GM04503 (cell line): ENCODE measurements at places on chromosomes 12 and 14.

DNA sequence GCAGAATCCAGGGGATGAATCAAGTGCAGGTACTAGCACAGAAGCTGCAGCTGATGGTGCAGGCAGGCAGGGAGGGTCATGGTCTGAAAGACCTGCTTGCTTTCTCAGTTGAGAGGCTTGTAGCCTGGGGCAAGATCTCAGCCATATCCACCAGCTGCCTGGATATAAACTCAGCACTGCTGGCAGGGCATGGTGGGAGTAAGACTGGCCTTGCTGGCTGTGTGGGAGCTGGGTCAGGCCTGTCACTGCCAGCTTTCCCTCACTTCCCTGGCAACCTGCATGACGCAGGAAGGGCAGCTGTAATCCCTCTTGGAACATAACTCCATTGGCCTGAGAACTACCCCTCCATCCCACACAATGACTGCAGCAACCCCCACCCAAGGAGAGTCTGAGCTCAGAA, 230.1 kb downstream of the ANO6 start:
- no peak for DNase-seq

DNA sequence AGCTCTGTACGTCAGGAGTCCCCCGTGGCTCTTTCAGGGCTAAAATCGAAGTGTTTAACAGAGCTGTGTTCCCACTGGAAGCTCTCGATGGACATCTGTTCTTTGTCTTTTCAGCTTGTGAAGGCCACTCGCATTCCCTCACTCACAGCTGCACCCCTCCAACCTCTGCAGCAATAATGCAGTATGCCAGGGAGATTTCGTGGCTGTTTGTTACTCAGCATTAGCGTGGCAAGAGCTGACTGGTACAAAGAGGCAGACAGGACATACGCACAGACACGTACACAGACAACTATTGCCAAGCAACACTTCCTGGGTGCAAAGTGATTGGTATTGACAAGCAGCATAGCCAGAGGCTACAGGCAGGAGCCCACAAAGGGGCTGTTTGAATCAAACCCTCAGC, 11.8 kb upstream of the FBXO21 start:
- no peak for DNase-seq

GRCh38 chr12:68591734-68592418, 18.8 kb upstream of the RAP1B start:
- no peak for DNase-seq

- DNase-seq = peak; percentile 39
These were observed 121.1 kb downstream of the ANO6 start for GRCh38 chr12:45336762-45337596.
